ENCODE measurements at places on chromosomes 4 and X. TPM values are rescaled to one million over a fixed set of nuclear protein-coding genes. Genes with fewer than 3 reads are reported as not detected.

HS6ST2 gene
- 0.98 TPM for total RNA-seq

RAB41 gene
- not detected for total RNA-seq

SCML1 gene
- total RNA-seq, result 11.8 TPM

PPP3CA gene
- 2.4 TPM for total RNA-seq

CXorf51A gene
- not detected for total RNA-seq

NPY1R gene
- total RNA-seq, result not detected

TRIM60 gene
- not detected for total RNA-seq

CXCL3 gene
- total RNA-seq, result not detected

USP27X gene
- 1.7 TPM for total RNA-seq

ADGRG4 gene
- total RNA-seq, result not detected

DNA sequence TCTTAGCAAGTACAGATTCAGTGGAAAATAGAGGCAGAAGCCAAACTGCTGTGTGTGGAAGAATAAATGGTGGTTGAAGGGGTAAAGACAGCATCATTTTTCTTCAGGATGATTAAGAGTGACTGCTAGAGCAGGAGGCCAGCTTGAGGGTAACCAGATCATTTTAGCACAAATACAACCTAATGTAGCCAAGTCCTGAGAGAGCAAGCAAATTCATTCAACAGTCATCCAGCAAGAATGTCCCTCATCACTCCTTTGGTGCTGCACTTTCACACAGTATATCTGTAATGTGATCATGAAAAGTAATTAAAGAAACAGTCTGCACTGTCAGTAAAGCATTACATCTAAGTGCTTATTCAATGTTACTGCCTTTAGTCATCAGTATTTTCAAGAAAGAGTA lies 44.8 kb downstream of the NPFFR2 start:
- H3K4me3 ChIP-seq, result no peak overlapping the region
- H3K4me1 ChIP-seq, result no peaks in the 10 kb centered on the region
- H3K27ac ChIP-seq, result no peak overlapping the region
- DNase-seq, result no peak

- peak overlapping the region; percentile 95 for H3K4me3 ChIP-seq
- H3K4me1 ChIP-seq, result peaks cover 42% of the 10 kb centered on the region
- peak overlapping the region; percentile 99 for H3K27ac ChIP-seq
- no peaks in the 10 kb centered on the region for H3K27me3 ChIP-seq
These were observed 1.3 kb downstream of the CAMK2D start for GRCh38 chr4:113760094-113760794.

- no peaks in the 10 kb centered on the region for H3K27me3 ChIP-seq
- peak; percentile 80 for DNase-seq
- H3K4me3 ChIP-seq, result peak overlapping the region; percentile 93
- H3K36me3 ChIP-seq, result peaks cover 14% of the 10 kb centered on the region
- H3K27ac ChIP-seq, result peak overlapping the region; percentile 99
These were observed 433 bp downstream of the MMAA start for GRCh38 chr4:145619639-145619996.

DNA sequence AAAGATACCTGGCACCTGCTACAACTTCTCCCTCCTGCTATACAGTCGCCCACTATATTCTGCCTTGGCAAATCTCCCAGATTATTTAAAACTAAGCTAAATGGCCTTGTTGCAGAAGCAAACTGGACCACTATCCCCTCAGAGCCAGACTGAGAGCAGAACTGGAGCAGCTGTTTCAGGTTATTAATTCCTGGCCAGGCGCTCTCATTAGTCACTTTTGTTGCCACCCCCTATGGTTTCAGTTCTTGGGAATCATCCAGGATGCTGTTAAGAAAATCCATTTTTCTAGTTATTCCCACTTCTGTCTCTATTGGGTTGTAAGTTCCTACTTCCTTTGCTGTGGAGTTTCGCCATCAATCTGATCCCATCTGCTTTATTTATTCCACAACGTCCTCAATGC lies 30.1 kb downstream of the ADGRA3 start:
- H3K36me3 ChIP-seq, result peaks cover 2% of the 10 kb centered on the region
- DNase-seq, result no peak
- peaks cover 23% of the 10 kb centered on the region for H3K4me1 ChIP-seq
- no peaks in the 10 kb centered on the region for H3K27me3 ChIP-seq
- no peak overlapping the region for H3K4me3 ChIP-seq

- peaks cover 51% of the 10 kb centered on the region for H3K4me1 ChIP-seq
- H3K27me3 ChIP-seq, result no peaks in the 10 kb centered on the region
- H3K36me3 ChIP-seq, result peaks cover 4% of the 10 kb centered on the region
- no peak overlapping the region for H3K27ac ChIP-seq
- no peak for DNase-seq
These were observed 2.7 kb downstream of the TNIP2 start for GRCh38 chr4:2753436-2753835.
